ENCODE measurements at places on chromosomes 4 and X.

DNA sequence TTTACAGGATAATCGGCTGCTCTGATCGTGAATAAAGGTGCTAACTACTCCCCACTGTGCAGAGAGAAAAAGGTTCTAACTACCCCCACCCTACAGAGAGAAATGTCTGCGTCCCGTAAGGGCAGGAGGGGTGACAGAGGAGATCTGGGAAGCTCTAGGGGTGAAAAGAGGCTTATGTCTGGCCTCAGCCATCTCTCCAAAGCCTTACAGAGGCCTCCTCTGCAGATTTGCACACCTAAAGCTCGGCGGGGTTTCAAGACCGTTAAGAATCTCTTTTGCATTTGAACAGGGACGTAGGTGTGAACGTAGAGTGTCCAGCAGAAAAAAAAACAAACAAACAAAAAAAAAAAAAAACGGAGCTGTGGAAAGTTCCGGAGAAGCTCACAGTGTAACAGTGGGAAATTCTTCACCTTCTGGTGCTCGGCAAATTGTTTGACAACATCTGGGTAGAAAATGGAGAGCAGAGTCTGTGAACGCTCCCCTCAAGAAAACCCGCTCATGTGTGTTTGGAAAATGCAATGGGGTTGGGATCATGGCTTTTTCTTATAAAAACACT is 161.0 kb downstream of the SHOX start:
- peak; percentile 72 for DNase-seq

DNA sequence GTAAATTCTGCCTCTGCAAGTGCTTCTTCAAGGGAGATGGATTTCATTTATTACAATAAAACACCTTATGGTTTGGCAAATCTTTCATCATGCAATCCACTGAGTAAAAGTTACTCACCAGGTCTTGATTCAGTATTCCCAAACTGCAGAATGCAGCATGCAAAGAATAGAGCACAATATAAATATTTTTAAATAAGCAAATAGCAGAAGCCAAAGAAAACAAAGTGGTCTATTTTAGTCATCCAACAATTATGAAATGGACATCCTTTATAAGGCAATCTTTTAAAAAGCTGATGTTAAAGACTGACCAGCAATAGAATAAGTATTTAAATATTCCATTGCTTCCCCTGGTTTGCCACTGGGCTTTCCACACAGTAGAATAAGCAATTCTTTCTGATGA is 59.5 kb downstream of the SLC39A8 start:
- DNase-seq = no peak

GRCh38 chrX:37904833-37905232 is 57.5 kb upstream of the DYNLT3 start:
- DNase-seq = no peak

- DNase-seq = no peak
Measured at GRCh38 chrX:41337140-41337539, 3.2 kb downstream of the DDX3X start.

DNA sequence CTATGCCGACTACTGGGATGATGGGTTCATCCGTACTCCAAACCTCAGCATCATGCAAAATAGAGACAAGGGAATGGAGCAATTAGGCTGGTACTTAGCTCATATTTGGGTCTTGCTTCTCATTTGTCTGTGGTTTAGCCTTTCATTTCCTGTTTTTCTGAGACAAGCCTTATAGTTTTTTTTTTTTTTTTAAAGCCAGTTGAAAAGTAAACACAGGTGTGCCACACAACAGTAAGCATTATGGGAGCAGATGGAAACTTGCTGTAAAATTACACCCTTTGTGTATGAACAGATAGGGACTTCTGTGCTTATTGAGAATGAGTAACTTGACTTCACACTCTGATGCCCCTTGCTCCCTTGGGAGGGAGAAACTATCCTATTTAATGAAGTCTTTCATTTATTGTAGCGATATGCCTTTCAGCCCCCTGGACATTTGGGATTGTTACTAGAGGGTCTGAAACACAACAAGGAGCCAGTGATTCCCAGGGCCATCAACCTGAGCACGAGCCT is 13.7 kb downstream of the RASSF6 start:
- no peak for DNase-seq

GRCh38 chrX:23822841-23823240 is 39.9 kb downstream of the SAT1 start:
- DNase-seq = no peak

DNA sequence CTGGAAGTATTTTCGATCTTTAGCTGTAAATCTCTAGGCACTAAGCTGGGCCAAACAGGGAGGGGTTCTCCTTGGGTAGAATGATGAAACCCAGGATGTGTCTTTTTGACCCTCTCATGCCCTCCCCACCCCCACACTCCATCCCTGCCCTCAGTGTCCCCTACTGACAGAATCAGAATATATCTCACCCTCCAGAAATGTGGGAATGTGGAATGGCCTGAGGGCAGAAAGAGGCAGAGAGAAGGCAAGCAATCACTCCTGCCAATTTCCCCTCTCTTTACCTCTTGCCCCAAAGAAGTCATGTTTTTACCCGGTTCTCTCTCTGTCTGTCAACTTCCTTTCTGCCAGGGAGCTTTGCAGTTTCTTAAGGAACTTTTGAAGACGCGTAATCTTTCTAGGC is 34.4 kb downstream of the RAP2C start:
- DNase-seq = no peak

- DNase-seq = no peak
Measured at GRCh38 chrX:29992083-29992482, 223.3 kb upstream of the MAGEB2 start.

DNA sequence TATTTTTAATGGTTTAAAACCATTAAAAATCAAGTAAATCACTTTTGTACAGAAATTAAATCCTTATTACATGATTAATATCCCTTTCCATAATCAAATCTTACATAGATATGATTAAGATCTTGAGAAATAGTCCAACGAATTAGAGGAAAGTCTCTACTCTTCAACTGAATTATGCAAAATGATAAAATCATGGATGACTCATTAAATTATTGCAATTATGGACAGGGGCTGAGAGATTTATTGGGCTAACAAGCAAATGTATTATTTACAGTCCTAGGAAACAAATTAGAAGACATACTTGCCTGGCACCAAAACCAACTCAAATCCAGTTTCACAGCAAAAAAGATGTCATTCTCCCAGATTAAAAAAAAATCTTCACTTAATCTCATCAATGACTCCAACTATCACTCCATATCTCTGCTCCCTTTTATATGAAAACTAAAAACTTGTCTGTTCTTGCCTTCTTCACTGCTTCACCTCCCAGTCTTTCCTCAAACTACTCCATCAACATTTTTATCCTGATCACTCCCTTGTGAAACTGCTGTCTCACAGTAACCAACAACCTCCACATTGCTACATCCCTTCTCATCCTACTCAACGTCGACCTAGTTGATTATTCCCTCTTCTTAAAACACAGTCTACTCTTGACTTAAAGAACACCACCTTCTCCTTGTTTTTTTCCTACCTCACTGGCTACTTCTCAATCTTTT is 18.4 kb upstream of the DDX60 start:
- DNase-seq = no peak

Data from H7 (cell line).